RPMI8226 (cell line): ENCODE measurements at places on chromosomes 11 and 22.

GRCh38 chr22:45481661-45482060, 21.0 kb upstream of the FBLN1 start:
- no peak for DNase-seq

DNA sequence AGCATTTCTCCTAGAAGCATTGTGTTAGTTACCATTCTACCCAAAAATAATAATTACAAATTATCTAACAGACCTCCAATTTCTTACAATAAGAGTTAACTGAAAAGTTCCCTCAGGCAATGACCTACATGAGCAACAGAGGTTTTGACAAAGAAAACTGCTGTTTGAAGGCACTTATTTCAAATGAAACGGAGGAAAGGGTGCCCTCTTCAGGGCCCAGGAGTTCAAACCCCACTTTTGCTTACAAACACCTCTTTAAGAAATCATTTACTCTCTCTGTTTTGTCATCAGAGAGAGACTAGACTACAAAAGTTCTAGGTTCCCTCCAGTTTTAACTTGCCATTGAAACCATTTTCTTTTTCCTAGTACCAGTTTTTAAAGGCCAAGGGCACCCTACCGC, 56.7 kb downstream of the AMBRA1 start:
- no peak for DNase-seq

DNA sequence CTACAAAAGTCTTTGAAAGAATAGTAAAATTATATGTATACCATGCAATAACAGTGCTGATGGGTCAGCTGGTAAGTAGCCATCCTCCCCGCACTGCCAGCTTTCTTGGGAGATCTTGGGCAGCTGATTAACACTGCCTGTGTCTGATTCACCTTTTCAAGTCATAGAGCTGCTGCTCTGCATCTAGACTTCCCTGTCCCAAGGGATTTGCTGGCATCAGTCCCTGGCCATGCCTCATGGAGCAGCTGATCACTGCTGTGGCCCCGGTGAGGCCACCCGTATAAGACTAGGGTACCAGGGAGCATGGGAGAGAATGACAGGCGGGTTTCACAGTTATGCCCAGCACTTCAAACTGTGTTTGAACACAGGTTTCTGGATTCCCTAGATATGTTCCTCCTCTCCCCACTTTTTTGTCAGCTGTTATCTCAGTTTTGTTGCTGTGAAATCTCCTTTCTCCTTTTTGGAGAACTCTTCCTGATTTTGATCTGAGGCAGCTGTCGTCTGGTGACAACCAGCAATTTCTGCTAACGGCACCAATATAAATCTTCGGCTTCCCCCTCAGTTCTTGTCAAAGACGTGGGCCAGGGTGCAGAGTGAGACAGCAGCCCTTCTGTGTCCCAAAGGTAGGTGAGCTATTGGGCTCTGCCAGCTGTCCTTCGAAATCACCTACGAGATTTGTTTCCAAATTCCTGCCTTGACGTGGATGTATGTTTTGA, 438.9 kb downstream of the NTM start:
- DNase-seq = no peak

- DNase-seq = peak; percentile 2
Measured at GRCh38 chr11:1570896-1571759, 943 bp downstream of the DUSP8 start.

- peak; percentile 63 for DNase-seq
Measured at GRCh38 chr22:22168190-22168940, 76.2 kb upstream of the VPREB1 start.

DNA sequence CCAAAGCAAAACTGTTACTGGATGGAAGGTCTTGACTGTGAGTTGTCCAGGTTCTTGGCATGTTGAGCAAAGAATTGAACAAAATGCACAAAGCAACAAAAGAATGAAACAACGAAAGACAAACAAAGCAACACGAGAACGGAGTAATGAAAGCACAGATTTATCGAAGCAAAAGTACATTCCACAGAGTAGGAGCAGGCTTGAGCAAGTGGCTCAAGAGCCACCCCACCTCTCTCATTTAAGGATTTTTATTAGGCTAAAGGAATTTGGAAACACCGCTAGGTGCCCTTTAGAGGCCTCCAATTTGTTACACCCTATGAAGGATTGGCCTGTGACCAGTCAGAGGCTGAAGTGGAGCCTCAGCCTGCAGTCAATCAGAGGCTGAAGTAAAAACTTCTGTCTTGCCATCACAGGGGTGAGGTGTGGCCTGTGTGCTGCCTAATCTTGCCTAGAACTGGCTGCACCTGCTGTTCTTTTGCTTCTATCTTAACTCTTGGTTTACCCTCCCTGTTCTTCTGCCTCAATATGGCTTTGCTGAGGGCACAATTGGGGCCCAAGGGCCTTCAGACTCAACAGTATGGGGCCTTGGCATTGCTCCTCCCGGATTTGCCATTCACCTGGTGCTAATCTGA, 59.4 kb upstream of the FTH1 start:
- DNase-seq = no peak

DNA sequence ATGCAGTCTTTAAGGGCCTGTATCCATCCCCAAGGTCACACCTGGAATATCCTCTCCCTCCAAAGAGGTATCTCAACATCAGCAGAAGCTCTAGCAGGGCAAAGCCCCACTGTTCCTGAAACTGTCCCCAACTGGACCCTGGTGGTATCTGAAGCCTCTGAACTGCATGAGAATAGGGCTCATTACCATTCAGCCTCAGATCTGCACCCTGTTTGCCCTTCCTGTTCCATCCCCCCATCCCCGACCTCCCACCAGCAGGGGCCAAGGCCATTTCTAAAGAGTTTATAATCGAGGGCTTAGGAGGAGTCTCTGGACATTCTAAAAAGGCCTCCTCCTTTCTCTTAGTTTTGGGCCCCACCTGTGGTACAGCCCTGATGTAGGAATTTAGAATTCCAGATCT, 74.0 kb upstream of the THY1 start:
- no peak for DNase-seq

GRCh38 chr11:2777386-2777785, 77.6 kb upstream of the KCNQ1OT1 start:
- DNase-seq = peak; percentile 11

- DNase-seq = peak; percentile 21
Measured at GRCh38 chr11:46120346-46121300, 631 bp downstream of the PHF21A start.

- DNase-seq = peak; percentile 16
Measured at GRCh38 chr11:63639199-63639832, 25.1 kb upstream of the PLAAT3 start.

DNA sequence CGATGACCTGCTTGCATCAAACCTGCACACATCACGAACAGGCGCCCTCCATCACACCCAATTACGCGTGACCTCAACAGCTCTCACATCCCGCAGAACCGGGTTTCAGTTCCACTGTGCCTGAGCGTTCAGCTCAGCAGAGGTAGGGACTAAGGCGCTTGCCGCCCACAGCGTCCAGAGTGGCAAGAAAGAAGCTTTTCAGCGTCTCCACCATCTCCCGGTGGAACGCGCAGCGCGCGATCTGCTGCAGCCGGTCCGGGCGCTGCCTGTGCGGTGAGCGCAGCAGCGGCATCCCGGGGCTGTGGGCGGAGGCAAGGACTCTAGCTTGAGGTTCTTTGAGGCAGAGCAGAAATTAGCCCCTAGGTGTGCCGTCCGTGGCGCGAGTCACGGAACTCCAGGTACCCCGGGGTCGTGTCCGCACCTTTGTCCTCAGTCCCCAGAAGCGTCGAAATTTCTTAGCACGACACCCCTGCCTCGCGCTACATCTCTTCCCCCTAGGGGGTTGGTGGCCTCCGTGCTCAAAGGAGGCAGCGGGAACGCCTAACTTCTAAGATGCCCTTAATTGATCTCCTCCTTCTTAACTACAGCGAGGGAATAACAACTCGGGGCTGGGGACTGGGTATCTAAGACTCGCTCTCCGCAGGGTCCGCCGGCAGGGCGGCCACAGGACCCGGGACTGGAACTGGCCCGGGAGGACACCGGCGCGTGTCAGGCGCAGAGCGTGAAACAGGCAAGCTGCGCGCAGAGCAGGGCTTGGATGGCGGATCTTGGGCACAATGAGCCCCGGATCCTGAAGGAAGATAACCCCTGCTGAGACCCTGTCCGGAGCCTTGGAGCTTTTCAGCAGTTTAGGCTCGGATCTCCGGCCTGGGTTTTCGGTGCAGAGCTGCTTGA, 1.7 kb upstream of the CALCA start:
- no peak for DNase-seq

DNA sequence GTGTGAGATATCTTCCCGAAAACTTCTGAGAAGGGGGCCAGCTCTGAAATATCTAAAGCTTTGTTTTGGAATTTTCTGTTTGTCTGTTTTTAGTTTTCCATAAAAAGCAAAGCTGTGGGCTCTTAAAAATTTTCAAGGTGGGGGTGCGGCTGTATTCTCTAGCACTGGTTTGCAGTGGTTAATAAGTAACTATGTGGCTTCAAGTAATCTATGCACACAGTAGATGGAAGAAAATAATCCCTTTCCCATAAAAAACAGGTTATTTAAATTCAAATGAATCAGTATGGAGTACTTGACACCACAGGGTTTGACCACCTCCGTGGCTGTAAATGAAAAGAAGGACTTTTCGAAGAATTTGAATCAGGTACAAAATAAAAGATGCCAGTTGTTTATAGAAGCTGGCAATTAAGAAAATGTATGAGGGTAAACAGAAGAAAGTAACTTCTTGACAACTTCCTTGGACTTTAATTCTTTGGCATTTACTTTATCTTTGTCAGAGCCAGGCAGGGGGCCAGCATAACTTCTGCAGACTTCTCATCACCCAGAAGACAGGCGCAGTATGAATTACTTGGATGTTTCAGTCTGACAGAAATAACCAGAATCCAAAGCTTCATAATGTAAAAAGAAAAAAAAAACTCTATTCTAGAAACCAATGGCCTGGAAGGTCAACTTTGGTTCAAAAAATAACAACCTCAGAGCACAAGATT, 981.0 kb downstream of the DLG2 start:
- no peak for DNase-seq

DNA sequence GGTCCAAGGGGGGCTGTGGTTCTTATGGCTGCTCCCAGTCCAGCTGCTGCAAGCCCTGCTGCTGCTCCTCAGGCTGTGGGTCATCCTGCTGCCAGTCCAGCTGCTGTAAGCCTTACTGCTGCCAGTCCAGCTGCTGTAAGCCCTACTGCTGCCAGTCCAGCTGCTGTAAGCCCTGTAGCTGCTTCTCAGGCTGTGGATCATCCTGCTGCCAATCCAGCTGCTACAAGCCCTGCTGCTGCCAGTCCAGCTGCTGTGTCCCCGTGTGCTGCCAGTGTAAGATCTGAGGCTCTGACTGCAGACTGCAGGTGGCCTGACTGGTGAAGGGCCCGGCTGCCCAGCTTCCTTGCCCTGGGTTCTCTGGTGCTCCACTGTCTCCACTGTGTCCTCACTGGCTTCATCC, 696 bp downstream of the KRTAP5-5 start:
- DNase-seq = peak; percentile 38

DNA sequence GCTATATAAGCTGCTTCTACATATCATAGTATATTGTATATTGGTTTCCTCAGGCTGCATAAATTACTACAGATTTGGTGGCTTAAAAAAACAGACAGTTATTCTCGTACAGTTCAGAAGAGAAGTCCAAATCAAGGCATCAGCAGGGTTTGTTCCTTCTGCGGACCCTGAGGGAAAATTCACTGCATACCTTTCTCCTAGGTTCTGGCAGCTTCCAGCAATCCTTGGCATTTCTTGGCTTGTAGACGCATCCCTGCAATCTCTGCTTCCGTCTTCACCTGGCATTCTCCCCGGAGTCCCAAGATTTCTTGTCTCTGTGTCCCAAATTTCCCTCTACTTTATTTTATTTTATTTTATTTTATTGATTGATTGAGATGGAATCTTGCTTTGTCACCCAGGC, 142.8 kb downstream of the COMMD9 start:
- DNase-seq = no peak

- no peak for DNase-seq
Measured at GRCh38 chr11:130478204-130478701, 29.8 kb downstream of the ADAMTS15 start.

DNA sequence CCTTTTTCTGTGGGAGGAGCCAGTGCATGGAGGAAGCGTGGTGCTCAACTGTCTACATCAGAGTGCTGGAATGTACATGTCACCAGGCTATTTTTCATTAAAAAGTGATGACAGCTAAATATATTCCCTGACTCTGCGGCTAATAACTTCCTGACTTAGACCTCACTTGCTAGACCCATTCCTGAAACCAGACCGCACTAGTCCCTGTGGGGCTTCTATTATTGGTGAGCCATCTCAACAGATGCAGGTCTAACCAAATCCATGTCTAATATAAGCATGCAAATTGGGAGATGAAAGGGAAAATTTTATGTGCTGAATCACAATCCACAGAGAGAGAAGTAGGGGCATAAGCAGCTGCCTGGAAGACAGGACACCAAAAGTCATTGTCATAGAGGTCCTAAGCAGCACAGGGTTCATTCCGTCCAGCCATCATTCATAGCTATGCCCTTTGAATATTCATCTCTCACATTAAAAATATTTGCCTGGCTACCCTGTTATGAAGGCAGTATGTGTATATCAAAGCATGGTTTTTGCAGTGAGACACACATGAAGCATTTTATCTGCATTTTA, 110.9 kb upstream of the BLID start:
- peak; percentile 20 for DNase-seq

GRCh38 chr11:37849706-37850105, 1251.7 kb upstream of the RAG2 start:
- no peak for DNase-seq

- DNase-seq = no peak
Measured at GRCh38 chr11:13317293-13318080, 39.9 kb downstream of the BMAL1 start.

DNA sequence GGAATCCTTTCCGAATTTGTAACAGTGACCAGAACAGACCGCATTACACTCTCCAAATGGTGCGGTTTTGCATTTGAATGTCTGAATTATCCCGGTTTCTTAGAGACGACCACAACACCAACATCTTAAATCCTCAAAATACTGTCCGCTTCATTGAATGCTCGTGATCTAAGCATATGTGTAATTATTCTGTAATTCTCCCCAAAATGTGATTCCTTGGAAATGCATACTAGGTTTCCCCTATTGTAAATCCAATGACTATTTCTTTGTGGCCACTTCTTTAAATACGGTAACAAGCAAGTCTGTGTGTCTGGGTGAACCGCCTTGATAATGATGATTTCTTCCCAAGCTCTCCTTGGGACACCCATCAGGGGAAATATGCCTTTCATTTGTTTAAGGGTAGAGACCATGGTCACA, 87.3 kb upstream of the DBX1 start:
- no peak for DNase-seq

- no peak for DNase-seq
Measured at GRCh38 chr22:39452740-39453040, 4.1 kb upstream of the MGAT3 start.

DNA sequence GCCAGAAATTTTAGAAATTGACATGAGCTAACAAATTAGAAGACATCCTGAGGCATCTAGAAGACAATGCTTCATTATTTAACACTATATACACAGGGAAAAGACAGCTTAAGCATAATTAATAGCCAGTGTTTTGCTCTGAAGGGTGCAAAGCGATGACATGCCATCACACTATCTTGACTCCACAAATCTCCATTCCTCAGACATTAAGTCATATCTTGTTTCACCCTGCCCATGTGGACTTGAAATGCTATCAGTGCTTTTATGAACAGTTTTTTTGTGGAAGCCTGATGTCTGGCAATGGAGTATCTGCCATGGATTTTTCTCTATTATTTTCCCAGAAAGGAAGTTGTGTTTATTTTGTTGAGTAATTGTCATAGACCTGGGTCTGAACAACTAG, 2.3 kb downstream of the CARD18 start:
- no peak for DNase-seq
